Forelimb muscle (tissue), 1 donor: ENCODE measurements at places on chromosomes 13 and 19.

DNA sequence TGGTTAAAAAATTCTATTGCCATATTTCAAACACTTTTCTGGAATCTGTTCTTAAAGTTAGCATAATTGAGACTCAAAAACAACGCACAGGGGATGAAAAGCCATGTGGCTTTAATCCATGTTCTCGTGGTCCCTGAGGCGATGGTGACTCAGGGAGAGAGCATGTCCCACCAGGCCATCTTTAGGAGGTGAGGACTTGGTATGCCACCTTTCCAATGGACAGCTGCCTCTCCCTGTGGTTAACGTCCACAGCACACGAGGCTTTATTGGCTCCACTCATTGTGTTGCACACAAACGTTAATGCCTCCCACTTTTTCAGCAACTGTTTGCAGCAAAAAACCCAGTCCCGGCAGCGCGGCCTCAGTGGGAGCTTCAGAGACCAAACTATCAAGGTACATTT lies 51.4 kb downstream of the EFNB2 start:
- DNase-seq, result no peak

DNA sequence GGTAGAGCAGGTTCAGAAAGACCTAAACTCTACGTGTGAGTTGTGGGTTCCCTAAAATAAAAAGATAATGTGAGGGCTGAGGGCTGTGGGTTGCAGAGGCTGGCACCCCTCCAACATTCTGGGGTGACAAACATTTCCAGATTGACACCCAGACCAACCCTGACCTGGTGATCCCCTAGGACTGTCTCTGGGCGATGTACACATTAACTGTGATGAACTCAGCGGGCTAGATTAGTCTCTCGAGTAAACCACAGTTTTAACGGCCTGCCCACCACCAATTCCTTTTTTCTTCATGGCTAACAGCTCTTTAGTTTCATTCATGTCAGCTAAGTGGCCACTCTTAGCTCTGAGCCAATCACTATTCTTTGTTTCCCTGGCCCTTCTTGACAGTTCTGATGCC lies 24.8 kb downstream of the SIAH3 start:
- no peak for DNase-seq

DNA sequence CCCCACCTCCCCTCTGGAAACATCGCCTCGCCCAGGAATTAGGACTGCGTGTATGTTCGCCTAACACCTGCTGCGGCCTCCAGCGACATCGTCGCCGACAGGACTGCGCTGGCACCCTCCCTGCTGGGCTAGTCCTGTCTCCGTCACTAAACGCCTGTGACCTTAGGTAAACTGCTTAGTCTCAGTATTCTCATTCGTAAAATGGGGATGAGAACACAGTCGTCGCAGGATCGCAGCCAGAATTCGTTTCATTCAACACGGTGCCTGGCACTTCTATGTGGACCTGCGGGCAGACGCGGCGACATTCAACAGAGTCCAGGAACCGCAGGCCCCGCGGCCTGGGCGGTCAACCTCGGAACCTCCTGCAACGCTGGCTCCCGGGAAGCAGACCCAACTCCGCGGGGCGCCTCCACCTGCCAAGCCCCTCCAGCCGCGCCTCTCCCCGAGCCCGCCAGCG lies 485 bp downstream of the CRYL1 start:
- DNase-seq, result no peak

DNA sequence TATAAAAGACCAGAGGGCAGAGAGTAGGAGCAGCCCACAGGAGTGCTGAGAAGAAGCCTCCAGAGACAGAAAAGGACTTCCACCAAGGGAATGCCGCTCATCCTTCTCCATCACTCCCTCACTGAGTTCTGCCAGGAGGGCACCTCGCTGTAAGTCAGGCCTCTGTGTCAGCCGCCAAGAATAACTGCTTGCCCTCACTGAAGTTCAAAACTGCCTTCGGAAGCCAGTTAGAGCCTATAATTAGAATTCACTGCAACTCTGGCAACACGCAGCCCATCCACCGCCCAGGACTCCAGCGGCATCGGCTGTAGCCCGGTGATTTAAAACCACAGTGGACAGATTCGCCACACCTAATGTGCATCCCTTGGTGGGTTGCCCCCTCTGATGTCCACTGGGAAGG lies 281.8 kb upstream of the ZNF507 start:
- DNase-seq, result no peak

- DNase-seq, result no peak
Observed at GRCh38 chr13:41077475-41077874, 16.2 kb downstream of the WBP4 start.

DNA sequence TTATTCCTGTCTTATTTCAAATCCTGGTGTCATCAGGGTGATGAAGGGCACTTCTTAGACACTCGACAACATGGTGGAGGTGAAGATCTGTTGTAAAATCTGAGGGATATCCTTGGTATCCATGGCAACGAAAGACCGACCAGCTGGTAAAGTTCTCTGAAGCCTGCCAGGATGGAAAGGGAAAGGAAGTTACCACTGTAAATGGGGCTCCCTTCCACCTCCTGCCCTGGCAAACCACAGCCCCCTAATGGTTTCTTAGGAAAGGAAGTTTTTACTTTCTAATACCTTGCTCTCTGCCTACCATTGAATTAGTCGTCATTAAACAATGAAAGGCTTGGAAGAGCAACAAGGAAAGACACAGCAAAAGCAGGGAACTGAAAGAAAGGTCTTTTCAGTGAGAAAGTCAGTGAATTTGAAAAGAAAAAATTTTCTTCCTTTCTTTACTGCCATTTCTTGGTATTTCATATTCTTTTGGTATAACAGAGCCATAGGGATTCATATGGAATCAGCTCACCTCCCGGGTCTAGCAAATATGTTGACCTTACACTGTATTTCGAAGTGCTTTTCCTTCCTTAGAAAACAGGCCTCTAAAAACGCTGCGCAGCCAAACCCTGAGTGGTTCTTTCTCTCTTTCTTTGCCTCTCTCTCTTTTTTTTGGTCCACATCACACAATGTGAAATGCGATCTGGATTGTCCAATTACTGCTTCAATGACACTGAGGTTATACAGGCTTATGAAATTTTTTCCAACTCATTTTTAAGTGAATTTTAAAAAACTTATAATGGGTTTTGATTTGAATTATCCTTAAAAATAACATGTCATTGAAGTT lies 111.0 kb downstream of the RGCC start:
- DNase-seq, result no peak

DNA sequence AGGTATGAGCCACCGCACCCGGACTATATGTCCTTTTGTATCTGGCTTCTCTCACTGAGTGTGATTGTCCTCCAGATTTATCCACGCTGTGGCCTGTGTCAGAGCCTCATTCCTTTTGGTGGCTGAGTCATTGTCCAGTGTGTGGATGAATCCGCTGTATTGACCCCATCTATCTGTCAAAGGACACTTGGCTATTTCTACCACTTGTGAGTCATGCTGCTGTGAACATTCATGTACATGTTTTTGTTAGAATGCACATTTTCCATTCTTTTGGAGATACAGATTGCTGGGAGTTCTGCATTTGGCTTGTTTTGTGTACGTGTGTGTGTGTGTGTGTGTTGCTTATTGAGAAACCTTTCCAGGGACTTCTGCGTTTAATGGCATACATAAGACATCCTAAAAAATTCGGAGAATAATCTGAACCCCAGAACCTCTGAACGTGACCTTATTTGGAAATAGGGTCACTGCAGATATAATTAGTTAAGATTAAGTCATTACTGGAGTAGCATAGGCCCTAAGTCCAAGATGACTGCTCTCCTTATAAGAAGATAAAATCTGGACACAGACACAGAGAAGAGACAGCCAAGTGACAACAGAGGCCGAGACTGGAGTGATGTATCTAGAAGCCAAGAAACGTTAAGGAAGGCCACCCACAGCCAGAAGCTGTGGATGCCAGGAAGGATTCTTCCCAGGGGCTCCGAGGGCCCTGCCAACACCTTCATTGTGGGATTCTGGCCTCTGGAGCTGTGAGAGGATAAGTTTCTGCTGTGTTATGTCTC lies 4.9 kb upstream of the GIPC3 start:
- peak; percentile 34 for DNase-seq

DNA sequence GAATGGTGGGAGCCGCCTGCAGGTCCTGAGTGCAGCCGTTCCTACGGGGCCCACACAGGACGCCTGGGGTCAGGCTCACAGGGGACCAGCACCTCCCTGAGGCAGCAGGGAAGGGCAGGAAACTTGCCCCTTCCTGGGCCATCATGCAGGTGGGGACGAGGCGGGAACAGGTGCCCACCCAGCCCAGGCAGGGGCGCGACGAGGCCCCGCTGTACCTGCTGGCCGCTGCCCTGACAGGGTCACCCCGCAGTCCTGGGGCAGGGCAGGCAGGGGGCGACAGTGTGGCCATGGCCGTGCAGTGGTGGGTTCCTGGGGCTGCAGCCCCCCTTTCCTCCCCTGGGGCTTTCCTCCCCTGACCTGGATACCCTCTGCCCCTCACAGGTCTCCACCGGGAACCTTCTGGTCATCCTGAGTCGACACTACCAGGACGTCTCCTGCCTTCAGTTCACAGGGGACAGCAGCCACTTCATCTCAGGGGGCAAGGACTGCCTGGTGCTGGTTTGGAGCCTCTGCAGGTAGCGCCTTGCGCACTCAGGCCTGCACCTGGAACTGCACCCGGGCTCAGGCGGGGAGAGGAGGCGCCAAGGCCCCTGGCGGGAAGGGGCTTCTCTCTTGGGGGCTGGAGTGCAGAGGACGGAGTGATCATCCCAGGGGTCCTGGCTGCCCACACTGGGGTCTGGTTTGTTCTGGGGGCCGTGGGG lies 5.4 kb downstream of the WDR18 start:
- no peak for DNase-seq

DNA sequence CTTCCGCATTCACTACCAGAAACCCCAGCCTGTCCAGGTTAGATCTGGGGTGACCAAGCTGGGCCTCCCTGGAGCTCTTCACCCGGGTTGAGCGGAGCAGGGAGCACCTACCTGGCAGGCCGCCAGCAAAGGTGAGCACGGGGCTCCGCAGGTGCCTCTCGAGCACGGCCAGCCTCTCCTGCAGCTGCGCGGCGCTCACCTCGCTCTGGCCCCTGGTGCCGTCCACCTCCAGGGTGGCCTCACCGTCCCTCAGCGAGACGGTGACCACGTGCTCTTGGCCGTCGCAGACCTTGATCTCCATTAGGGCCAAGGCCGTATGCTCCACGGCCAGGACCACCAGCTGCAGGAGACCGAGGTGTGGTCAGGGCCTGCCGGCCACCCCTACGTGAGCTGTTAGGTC lies 42.0 kb downstream of the GAS6 start:
- no peak for DNase-seq

- no peak for DNase-seq
Observed at GRCh38 chr19:48418317-48419064, 25.0 kb downstream of the GRIN2D start.

- no peak for DNase-seq
Observed at GRCh38 chr13:100751826-100752225, 77.2 kb upstream of the TMTC4 start.

DNA sequence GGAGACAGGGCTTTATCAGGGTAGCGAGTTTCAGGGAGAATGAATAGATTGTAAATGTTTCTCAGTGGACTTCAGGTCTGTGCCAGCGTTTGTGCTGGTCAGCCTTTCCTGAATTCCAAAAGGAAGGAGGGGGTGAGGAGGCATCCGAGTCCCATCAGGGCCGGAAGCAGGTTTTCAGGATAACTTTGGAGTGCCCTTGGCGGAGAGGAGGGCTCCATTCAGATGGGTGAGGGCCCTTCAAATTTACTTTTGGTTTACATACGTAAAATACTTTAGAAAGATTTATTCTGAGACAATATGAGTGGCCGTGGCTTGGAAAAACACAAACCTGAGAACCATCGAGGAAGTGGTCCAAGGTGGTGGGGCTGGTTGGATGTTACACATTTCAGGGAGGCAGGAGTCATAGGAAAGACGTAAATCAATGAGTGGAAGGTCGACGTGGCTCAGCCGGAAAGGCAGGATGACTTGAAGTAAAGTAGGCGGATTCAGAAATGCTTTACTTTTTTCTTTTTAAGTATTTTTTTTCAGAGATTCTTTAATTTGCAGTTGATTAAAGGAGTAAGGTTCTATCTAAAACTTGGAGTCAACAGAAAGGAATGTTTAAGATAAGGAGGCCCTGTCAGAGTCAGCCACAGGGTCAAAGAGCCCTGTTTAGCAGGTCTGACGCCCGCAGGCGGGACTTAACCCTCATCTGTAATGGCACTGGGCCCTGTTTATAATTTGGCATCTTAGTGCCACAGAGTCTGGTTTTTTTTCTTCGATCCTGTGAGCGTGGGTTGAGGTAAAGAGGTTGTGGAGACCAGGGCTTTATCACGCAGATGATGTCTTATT lies 32.8 kb downstream of the ATP11A start:
- DNase-seq, result no peak

- DNase-seq, result no peak
Observed at GRCh38 chr13:87259479-87260083, 411.6 kb upstream of the SLITRK5 start.

- no peak for DNase-seq
Observed at GRCh38 chr19:21335721-21336120, 6.5 kb upstream of the ZNF708 start.

DNA sequence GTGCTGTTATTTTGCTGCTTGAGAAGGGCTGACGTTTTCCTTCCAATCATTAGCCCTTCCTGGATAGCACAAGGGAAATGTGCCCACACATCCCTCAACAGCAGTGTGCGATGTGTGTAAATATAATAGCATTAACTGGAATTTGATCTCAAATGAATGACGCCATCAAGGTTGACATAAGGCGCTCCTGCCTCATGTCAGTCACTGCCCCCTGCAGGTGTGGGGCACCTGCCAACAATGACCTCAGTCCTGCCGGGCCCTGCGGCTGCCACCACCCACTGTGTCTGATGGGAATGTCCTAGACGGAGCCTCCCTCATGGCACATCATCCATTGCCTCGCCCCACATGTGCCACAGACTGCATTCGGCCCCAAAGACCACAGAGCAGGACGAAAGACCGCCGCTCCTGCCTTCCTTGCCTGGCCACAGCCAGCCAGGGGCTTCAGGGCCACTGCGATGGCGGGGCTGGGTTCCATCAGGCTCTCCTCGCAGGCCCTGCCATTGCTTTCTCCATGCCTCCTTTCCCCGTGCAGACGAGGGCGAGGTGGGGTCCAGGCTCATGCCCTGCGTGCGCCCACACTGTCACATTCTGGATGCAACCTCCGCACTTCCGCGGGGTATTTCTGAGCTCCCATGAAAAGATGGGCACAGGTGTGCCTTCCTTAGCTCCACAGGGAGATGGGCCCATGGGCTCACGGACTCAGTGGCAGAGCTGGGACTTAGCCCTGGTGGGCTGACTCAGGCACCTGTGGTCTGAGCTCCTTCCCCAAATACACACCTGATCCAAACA lies 146.7 kb downstream of the SOX1 start:
- no peak for DNase-seq

GRCh38 chr13:46134961-46135522 lies 30.2 kb upstream of the CPB2 start:
- DNase-seq, result no peak

GRCh38 chr19:6056801-6057650 lies 53.3 kb downstream of the RFX2 start:
- DNase-seq, result peak; percentile 83

- no peak for DNase-seq
Observed at GRCh38 chr13:26133286-26133685, 81.5 kb upstream of the SHISA2 start.

GRCh38 chr13:45269204-45269603 lies 68.4 kb upstream of the KCTD4 start:
- no peak for DNase-seq
